Right hindlimb (tissue), 1 donor: ENCODE measurements at places on chromosomes 16 and 17.

DNA sequence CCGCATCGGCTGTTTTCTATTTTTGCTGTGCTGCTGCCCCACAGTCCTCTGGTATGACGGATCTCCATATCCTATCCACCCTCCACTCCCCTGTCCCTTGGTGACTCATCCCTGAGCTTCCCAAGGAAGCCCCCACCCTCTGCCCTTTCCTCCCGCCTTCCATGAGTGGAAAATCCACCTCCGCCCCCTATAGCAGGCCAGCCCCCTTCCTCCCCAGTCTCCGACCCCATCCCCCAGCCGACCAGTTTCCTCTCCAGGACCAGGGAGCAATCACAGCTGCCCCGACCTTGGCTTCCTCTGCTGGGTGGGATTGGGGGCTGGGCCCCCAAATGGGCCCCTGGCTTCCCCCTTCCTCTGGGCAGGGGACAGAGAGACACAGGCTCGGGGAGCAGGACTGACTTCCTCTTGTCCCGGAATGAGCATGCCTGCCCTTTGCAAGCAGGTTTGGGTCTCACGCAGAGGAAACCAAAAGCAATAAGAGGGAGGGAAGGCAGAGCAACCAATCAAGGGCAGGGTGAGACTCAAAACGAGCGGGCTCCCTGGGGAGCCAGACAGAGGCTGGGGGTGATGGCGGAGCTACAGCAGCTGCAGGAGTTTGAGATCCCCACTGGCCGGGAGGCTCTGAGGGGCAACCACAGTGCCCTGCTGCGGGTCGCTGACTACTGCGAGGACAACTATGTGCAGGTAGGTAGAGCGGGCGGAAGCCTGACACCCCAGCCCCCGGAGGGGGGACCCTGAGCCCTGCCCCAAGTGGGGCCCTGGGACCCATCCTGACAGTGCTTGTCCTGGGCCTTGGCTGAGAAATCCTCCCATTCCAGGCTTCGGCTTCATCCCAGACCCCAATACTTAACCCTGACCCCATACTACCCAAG, at the start of the genes ABI3 and GNGT2:
Gene ABI3, plus strand, starts transcription at position 550 of the 872 bp plus-strand sequence. Its CDS starts 18 bp downstream, at position 568.
Gene GNGT2, minus strand, starts transcription at position 417 of the 872 bp plus-strand sequence. CDS start 3,152 bp downstream, outside the sequence.
- DNase-seq, result peak; percentile 69

GRCh38 chr16:69077251-69077650, 28.2 kb upstream of the HAS3 start:
- DNase-seq, result no peak

- DNase-seq, result no peak
Observed at GRCh38 chr17:61168506-61168905, 231.1 kb upstream of the TBX2 start.

- DNase-seq, result no peak
Observed at GRCh38 chr17:9470171-9470570, 105.4 kb downstream of the STX8 start.

DNA sequence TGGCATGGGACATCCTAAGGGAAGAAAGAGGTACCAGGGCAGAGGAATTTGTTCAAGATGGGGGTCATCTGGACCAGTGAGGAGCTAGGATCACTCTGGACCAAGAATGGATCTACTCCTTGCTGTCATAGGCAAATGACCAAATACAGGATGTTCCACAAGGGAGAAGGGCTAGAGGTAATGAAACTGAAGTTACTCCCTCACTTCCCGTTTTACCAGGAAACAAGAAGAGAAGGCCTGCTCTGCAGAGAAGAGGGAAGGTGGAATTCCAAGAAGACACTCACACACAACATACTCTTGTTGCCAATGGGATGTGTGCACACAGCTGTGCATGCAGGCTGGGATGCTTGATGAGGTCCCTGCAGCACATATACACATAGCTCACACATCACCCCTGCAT, 38.6 kb downstream of the NEUROD2 start:
- no peak for DNase-seq
